Stimulated activated CD8-positive, alpha-beta memory T cell treated with anti-CD3 and anti-CD28 coated beads, Interleukin-15, amount 100 ng/mL, for 24 hours (primary cell): ENCODE measurements at places on chromosomes 5 and 9.
A peak's percentile ranks its signal among the peaks of the same experiment; 100 is the strongest.

- DNase-seq = no peak
These were observed 320.4 kb upstream of the KLF4 start for GRCh38 chr9:107809871-107810460.

DNA sequence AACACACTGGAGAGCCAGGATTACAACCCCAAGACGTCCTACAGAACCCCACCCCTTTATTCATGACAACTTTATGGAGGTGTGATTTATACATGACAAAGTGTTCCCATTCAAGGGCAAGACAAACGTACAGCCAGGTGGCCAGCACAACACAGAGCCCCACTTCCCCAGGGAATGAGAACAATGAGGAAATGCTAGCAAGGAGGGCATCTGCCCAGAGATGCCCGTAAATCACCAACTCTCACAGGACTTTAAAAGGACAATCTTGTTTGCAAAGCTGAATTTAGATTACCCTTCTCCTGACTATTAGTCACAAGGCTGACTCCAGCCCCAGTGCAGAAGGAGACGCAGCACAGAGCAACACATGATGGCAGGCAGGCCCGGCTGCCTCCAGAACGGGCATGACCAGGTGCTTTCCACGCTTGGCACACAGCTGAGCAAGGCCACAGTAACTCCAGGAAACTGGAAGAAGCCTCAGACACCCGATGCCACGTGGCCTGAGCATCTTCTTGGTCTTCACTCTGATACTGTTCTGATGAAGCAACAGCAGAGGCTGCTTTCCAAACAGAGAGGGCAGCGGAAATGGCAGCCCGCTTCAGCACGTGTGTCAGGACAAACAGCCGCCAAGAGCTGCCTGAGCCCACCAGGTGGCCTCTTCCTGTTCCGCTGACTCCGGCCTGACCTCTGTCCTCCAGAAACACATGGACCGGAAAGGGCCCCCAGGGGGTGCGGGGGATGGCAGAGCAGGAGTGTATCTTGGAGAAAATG is 51.4 kb downstream of the ROR2 start:
- DNase-seq = no peak

GRCh38 chr5:9977070-9977469 is 272.6 kb downstream of the ATPSCKMT start:
- no peak for DNase-seq

GRCh38 chr5:58261605-58262004 is 198.3 kb downstream of the PLK2 start:
- no peak for DNase-seq

DNA sequence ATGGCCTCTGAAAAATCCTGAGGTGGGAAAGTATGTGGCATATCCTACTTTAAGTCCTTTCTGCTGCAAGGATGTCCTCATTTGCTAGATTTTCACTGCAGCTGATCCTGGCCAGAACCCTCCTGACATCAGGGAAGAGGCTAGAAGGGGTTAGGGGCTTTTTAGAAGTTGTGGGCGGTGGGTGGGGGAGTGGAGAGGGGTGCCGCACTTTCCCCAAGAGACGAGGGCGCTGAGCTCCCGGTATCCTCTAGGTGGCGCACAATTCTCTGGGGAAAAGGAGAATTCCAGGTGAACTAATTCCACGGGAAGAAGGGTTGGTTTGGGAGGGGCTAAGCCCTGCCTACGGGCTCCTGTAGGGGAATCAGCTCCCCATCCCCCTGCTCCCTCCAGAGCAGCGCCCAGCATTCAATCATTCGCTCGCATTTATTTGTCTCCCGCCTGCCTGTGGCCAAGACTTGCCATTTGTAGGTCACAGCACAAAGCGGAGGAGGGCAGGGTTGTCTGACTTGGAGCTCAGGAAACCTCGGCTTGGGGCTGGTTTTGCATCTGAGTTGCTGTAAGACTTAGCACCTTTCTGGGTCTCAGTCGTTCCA is 42.9 kb upstream of the HAND1 start:
- no peak for DNase-seq

DNA sequence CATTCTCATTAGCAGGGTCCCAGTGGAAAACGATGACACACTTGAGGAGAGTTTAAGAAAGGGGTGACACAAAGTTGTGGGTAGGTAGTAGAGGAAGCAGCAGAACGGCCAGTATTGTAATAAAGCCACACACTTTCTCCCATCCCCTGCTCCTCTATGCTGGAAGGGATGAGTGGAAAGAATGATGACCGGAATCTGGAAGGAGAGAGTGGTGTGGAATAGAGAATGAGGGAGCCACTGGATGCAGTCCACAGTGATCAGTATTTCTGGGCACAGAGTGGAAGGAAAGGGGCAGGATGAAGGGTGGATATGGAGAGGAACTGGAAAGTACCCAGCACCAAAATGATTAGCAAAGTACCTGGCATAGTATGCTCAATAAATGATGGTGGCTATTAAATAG is 133.8 kb upstream of the DAB2 start:
- DNase-seq = no peak

DNA sequence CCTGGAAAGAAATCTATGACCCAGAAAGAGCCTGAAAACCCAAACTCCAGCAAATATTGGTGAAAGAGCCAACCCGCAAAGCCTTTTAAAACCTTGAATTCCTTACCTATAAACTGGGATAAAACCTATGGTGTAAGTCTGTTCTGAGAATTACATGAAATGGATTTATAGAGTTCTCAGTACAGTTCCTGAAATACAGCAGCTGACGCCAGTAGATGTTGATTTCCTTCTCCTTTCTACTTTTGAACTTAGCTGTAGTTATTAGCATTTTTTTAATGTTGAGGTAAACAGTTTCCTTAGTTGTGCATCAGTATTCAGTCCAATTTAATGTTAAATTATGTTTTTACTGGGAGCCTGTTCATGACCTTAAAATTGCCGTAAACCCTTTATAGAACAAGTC is 3.7 kb downstream of the SPIN1 start:
- DNase-seq = no peak

GRCh38 chr9:131739133-131739958 is 530 bp downstream of the RAPGEF1 start:
- DNase-seq = peak; percentile 25

DNA sequence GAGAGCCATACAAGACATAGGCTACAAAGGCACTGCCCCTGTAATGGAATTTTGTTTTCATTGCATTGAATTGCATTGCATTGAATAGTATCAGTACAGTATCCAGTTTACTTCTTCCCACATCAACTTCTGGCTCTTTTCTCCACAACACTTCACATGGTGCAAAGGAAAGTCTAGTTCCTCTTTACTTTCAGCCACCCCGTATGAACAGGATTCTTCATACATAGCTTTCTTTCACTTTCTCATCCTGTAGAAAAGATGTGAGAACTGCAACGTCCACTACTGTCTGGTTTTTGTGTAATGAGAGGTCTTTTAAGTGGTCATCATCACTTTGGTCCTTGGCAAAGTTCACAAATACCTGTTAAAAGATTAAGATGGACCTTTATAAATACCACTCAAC is 20.2 kb downstream of the NIPSNAP3B start:
- DNase-seq = no peak

DNA sequence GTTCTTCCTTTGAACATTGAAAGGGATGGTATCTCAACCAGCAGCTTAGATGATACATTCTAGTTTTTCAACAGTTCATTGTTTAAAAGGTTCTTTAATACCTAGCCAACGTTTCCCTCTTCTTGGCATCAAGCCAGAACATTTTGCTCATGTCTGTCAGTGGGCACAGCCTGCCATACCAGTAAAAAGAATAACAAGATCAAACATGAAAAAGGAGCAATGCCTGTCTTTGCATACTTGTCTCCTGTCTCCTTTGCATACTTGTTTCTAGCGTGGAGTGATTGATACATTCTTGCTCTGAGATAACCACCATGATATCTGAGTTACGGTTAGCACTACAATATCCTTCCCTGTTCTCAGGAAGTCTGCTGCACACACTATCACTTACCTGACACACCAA is 248.6 kb upstream of the DAPK1 start:
- no peak for DNase-seq

- peak; percentile 35 for DNase-seq
These were observed 27.9 kb downstream of the USP20 start for GRCh38 chr9:129863059-129863690.

- no peak for DNase-seq
These were observed 340.9 kb downstream of the EFNA5 start for GRCh38 chr5:107329850-107330249.
